Ovary (tissue), 10 donors: ENCODE measurements at places on chromosomes 7 and 10. TPM values are rescaled to one million over a fixed set of nuclear protein-coding genes. Genes with fewer than 3 reads are reported as not detected.
A peak's percentile ranks its signal among the peaks of the same experiment; 100 is the strongest.

GRCh38 chr10:7475046-7475911 lies 64.4 kb upstream of the SFMBT2 start:
- DNase-seq: peak; percentile 75

- DNase-seq: no peak
These were observed 23.5 kb downstream of the BLVRA start for GRCh38 chr7:43781726-43782607.

DNA sequence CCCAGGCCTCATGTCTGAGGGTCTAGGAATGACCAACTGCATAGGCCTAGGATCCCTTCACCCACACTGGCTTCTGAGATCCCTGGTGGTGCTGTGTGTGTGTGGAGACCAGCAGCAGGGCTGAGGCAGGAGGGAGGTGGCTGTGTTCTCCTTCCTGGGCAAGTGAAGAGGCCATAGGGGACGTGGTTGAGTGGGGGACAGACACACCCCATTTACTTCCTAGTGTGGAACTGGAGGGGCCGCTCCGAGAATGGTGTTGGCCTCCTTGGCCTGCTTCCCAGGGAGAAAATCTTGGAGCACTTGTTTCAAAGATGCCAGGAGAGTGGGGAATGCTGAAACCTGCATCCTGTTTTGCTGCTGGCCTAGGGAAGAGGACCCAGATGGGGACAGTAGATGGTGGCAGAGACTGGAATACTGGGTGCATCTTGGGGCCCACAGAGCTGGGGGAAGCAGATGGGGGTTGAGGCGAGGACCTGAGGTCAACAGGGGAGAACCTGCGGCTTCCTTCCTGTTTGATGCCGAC lies 19.1 kb downstream of the UBTD1 start:
- no peak for DNase-seq

DNA sequence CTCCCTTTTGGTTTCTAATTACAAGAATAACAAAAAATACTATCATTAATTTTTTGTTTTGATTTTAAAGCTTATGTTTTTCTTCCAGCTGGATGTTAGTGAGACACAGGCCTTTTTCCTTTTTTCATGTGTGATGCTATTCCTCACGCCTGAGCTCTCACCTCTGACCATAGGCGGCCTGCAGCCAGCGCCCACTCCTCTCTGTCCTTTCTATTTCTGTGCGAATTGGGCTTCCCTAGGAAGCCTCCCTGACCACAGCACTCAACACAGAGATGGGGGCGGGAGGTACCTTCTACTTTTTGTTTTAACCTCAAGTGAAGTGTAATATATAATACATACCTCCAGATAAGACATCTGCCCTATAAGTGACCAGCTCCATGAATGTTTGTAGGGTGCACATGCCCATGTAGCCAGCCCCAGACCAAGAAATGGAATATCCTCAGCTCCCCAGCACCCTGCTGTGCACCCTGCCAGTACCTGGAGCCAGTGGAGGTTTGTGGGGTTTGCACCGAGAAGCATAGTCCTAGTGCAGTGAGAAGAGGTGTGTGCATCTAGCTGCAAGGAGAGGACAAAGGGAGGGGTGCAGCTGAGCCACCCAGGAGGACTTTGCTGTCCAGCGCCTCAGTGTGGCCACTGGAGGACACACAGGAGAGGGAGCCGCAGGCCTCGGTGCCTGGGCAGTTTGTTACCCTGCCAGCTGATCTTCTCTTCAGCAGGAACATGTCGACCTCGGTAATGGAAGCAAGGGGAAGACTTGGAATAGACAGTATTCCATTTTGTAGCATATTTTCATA lies 38.5 kb downstream of the BNIP3 start:
- DNase-seq: no peak

DNA sequence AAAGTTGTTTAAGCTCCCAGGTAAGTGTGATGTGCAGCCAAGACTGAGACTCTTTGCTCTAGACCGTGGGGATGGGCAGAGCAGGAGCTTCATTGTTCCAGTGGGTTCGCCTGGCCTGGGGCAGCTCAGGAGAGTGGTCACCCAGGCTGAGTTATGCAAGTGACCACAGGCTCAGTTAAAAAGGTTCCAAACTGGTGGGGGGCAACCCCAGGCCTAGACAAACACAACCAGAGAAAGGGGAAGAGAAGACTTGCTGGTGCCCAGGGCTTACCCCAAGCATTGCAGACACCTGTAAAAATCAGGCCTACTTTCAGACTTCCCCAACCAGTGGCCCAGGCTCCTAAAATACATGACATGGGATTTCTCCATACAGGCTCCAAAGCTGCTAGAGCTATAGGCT lies 21.6 kb downstream of the CREB3L2 start:
- DNase-seq: no peak

Gene VPS37D
- 6.3 TPM for total RNA-seq
